ENCODE measurements at places on chromosomes 2 and 18.

DNA sequence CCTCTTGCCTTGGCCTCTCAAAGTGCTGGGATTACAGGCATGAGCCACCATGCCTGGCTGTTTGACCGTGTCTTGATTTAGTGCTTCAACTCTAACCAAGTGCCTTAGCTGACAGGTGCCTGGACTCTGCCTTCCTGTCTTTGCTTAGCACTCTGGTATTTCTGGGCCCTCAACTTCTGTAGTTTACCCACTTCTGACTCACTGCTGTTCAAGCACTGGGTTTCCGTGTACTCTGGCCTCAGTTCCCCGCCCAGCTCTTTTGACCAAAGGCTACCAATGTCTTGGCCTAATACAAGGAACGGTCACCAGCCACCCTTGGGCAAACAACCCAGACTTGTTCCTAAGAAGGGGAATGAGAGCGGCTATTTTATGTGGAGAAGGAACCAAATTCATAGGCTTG lies 35.7 kb upstream of the CABLES1 start:
- DNase-seq, result no peak

DNA sequence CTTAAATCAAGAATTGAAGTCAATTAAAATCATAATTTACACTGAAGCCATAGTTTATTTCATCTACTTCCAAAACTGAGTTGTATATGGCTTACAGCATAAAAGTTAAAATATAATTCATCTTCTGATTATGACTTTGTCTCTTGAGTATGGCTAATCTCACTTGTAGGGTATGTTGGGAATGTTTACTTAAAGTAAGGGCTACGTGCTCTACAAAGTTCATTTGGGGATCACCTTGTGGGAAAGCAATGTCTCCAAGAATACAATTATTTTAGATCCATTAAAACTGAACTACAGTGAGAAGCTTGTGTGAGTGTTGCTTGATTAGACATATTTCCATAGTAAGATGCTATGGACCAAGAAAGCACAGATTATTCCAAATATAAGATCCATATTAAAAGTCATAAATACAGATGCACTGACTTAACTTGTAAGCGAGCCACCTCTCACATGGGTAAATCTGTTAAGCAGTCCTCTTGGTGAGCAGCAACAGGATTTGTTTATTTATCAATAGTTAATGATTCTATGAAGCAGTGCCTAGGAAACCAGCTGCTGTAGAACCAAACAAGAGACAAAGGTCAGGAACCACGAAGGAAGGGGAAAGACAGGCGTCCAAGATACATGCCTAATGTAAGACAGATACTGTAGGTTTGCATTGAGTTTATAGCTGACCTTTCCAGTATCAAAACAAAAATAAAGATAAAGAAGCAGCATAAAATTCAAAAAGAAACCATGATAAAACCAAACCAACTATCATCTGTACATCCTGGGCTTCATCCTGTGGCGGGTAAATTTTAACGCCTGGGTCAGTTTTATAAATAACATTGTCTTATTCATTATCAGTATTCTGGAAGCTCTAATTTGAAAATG lies 24.8 kb downstream of the DSG4 start:
- no peak for DNase-seq

DNA sequence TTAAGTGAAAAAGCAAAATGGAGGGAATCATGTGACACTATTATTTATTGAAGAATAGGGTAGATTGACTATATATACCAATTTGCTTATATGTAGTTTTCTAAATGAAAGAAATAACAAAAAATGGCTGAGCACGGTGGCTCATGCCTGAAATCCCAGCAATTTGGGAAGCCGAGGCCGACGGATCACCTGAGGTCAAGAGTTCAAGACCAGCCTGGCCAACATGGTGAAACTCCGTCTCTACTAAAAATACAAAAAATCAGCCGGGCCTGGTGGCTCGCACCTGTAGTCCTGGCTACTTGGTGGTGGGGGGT lies 59.3 kb upstream of the MYCN start:
- DNase-seq, result no peak

DNA sequence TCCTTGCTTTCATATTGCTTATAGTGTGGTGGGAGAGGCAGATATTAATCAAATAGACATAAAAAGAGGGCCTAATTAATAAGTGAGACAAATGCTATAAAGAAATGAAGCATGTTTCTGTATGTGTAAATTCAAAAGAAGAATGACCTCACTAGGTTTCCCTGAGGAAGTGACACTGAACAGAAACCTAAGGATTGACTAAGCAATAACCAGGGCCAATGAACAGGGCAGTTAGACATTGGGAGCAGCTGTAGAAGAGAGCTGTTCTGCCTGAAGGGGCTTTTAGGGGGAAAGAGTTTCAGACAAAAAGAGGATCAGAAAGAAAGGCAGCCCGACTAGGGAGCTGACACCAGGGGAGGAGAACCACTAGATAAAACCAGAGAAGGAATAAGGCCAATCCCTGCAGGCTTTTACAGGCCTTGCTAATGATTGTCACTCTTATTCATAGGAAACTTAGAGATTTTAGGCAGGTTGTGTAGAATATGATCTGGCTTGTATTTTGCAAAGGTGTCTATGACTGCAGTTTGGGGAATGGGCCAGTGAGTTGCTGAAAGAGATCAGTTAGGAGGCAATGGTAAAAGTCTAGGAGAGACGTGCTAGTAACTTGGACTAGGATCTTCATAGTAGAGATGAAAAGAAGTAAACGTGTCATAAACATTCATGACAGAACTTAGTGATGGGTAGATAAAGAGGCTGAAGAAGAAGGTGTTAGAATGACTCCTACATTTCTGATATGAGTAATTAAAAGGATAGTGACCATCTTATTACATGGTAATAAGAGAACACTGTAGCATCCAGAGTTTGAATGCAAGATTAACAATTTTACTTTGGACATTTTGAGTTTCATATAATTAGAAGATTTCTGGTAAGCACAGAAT lies 26.8 kb upstream of the NABP1 start:
- DNase-seq, result no peak

GRCh38 chr2:105761931-105762515 lies 17.3 kb downstream of the NCK2 start:
- peak; percentile 49 for DNase-seq

DNA sequence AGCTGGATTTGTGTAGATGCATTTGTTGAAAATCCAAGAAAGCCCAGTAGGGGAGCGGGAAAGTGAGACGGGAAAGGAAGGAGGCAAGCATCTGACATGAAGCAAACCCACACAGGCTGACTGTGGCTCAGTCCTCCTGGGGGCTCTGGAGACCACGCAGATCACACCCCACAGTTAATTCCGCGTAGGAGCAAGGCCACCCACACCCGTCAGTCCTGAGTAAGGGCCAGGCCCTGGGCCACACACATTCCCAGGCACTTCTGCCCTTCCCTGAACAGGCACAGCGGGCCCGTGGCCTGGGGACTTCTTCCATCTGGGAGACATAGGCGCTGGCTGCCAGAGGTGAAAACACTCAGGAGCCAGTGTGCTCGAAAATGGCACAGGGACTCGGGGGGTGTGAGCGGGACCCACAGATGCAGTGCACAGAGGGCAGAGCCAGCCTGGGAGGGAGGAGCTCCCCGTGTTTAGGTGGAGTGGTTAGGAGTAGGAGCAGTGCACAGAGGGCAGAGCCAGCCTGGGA lies 19.4 kb upstream of the PRLH start:
- DNase-seq, result no peak
